Left colon (tissue), 2 donors: ENCODE measurements at places on chromosomes 2 and 18.

- DNase-seq: no peak
Measured at GRCh38 chr2:99629320-99629719, 139.5 kb upstream of the REV1 start.

DNA sequence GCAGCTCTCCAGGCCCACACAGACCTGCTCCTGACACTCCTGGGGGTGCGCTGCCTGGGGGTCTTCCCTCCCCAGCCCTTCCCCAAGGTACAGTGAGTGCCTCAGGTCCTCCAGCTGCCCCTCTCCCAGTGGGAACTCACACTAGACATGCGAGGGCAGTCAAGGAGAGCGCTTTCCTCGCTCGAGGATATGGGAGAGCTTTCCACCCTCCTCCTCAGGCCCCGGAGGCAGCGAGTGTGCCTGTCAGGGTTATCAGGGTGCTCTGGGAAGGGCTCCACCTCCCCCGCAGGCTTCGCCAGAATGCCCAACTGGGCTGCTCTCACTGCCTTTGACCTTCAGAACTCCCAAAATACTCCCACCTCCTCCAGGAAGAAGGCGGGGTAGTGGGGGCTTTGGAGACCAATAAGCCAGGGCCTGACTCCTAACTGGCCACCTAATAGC lies 85.7 kb upstream of the LAPTM4A start:
- DNase-seq: peak; percentile 5

DNA sequence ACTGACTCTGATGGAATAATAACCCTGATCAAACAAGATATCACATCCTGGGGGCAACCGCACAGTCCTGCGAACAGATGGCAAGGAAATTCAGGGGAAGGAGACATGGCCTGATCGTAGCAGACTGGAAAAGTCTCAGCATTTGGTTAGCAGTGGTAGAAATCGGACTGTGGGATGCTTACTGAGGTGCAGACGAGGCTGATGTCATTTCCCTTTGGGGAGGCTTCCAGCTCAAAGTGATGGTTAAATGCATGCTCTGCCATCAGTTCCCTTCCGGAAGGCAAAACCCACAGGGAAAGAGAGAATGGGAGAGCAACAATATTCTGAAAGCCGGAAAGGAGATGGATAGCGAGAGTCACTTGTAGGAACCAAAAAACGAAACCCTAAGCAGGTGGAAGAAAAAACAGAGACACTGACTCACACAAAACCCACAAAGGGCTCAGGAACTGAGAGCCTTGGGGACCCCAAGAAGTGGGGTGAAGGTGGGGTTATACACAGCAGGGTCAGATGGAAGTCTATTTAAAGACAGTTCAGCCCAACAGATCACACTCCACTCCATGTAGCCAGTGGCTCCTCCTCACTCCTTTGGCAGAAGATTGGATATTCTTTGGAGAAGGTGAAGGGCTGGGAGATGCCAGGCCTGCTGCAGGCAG lies 93.1 kb downstream of the INPP5D start:
- no peak for DNase-seq

- no peak for DNase-seq
Measured at GRCh38 chr2:155770516-155770915, 562.0 kb downstream of the NR4A2 start.

GRCh38 chr2:237156031-237156856 lies 70.6 kb downstream of the COPS8 start:
- no peak for DNase-seq

DNA sequence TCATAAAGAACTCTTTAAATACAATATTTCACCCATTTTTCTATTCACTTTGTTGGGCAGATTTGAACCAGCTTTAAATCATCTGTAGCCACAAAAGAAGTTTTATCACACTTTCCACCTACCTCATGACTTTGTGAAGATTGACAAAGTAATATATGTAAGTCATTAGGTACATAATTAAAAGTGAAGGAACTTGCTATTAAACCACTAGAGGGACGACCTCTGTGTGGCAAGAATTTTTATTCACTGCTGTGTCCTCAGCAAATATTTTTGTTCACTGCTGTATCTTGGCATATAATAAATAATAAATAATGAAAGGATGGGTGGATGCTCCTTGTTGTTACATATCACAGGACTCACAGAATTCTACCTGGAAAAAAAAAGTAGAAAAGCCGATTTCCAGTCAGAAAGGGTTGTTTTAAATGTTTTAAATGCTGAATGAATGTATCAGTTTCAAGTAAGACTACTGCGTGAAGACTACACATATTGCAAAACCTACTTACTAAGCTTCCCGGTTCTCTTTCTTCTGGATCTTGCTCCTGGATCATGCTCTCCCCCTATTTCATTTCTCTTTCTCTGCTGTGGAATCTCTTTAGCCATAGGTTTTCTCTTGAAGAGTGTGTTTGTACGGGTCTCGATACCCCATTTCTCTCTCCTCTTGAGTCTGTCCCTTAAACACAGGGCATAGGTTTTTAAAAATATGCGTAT lies 44.8 kb downstream of the KCMF1 start:
- DNase-seq: no peak

DNA sequence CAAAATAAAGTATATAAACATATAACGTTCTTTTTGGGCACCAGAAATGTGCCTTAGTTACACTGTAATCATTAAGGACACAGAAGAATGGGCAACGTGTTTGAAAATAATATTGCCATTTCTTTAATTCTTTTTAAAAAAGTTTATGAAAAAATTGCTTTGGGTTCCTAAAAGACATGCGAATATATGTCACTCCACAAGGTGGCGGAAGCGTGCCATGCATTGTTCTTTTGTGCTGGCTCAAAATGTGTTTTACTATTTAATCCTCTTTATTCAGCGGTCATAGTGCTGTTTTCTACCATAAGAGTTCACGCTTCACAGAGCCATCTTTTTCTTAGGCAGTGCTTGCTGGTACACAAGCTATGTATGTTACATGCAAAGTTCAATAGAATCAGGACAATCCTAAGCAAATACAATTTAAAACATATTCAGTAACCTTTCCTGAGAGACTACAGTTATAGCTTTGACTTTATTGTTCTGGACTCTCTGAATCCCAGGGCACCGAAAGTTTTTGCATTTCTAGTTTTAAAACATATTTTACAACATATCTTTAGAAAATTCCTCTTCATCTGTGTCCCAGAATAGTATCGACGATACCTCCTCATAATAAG lies 147.8 kb upstream of the ERBB4 start:
- no peak for DNase-seq

DNA sequence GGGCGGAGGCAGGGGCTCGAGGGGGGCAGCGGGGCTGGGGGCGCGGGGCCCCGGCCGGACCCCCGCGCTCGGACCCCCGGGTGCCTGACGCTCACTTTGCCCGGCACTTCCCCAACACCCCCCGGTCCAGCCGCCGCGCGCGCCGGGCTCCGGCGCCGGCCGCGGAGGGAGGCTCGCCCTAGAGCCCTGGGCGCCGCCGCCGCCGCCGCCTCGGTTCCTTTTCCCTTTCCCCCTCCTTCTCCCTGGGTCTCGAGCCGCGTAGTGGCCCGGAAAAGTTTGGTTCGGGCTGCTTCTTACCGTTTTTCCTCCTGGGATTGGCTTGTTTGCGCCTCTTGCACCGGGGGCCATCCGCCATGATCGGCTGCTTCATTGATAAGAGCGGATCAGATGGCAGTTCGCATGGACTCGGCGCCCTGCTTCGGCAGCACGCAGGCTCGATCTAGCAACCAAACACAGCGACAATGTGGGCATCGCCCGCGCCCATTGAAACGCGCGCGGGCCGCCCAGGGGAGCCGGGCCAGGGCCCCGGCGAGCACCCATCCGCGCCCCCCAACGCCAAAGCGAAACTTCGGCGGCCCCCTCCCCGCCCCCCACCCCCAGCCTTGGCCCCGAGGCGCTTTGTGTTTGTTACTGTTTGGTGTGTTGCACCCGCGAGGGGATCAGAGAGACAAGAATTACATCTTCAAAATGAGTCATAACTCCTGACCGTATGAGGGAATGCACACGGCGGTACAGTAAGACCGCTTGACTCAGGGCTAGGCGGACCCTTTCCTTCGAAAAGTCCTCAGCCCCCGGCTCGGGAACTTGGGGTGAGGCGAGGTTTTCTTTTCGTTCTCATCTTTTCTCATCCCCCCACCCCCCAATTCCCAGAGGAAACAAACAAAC lies 2.7 kb downstream of the ZEB2 start:
- no peak for DNase-seq

GRCh38 chr18:45449418-45450227 lies 165.7 kb upstream of the SLC14A2 start:
- peak; percentile 47 for DNase-seq

GRCh38 chr18:45761512-45762114 lies 37.6 kb downstream of the SLC14A1 start:
- DNase-seq: no peak

DNA sequence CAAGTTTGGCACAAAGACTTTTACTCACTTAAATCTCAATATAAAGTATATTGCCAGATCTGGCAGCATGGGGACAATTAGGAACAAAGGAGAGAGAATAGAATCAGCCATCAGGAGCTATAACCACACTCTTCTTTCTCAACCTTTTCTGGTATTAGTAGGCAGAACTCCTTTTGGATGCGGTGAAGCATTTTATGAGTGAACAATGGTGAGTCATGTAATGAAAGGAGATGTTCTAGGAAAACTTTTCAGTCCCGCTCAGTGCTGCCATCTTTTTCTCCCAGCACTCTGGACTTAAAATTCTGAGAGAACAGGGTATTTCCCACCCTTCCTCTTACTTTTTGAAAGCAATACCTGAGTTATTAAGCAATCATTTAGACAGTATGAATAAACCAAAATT lies 32.2 kb downstream of the PLEKHA3 start:
- no peak for DNase-seq
